Glutamatergic neuron (in vitro differentiated cells): ENCODE measurements at places on chromosomes 13 and 19. TPM values are rescaled to one million over a fixed set of nuclear protein-coding genes. Genes with fewer than 3 reads are reported as not detected.

The RAB3D gene
- 130 TPM for total RNA-seq

The SIGLECL1 gene
- not detected for total RNA-seq

The TICAM1 gene
- total RNA-seq = not detected

The ZNF136 gene
- 15.5 TPM for total RNA-seq

The FIZ1 gene
- total RNA-seq = 26.0 TPM

The KATNAL1 gene
- total RNA-seq = 74.6 TPM

The ICAM4 gene
- not detected for total RNA-seq

The ZNF569 gene
- total RNA-seq = 11.8 TPM

The CLDND2 gene
- not detected for total RNA-seq

The PODNL1 gene
- total RNA-seq = 8.9 TPM

The PRX gene
- 4.7 TPM for total RNA-seq

The MIA gene
- not detected for total RNA-seq
